ENCODE measurements at places on chromosomes 5 and 9. TPM values are rescaled to one million over a fixed set of nuclear protein-coding genes. Genes with fewer than 3 reads are reported as not detected.

The MARVELD2 gene
- total RNA-seq, result 0.29 TPM

- no peak for DNase-seq
Measured at GRCh38 chr5:140106805-140107311, 7.1 kb upstream of the PURA start.

- DNase-seq, result no peak
Measured at GRCh38 chr5:102542057-102542456, 43.3 kb upstream of the SLCO6A1 start.

GRCh38 chr5:115097236-115097635 is 72.5 kb downstream of the TRIM36 start:
- no peak for DNase-seq

- DNase-seq, result no peak
Measured at GRCh38 chr5:12985142-12985541, 959.3 kb downstream of the DNAH5 start.

DNA sequence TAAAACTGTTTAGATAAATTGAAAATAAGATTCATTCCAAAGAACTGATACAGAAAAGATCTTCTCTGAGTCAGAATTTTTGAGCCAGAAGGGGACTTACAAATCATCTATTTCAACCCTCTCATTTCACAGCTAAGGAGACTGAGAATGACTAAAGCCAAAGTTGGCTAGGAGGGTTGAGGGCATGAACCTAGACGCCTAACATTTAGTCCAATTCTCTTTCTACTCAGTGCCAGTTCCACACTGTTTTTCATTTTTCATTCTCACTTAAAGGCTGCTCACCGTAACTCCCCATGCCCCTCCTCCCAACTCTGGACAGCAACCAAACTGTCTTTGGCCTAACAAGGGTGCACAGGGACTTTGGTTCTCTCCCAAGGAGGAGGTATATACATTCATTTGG is 364.0 kb downstream of the NDUFS4 start:
- no peak for DNase-seq

All from activated CD8-positive, alpha-beta T cell treated with anti-CD3 and anti-CD28 coated beads for 36 hours (primary cell).